ENCODE measurements at places on chromosomes 13 and 19.

GRCh38 chr13:112752711-112753541 is 63.1 kb downstream of the ATP11A start:
- peak; percentile 45 for DNase-seq

- no peak for DNase-seq
Measured at GRCh38 chr19:37991176-37991835, 84.3 kb downstream of the SIPA1L3 start.

DNA sequence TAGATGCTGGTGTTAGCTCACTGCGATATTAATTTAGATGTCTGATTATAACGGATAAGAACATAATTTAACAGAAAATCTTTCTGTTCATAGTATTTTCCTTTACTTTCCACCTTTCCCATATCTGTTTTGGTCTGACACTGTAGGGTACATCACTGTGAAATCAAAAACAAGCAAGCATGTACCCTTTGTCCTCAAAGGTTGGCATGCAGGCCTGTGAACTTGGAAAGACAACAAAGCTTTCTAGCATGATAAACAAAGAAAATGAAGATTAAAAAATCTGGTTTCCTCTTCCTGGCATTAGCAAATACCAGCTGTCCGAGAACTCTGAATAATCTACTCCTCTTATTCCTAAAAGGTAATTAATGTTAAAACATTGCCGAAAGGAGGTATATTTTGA is 31.6 kb downstream of the THSD1 start:
- no peak for DNase-seq

DNA sequence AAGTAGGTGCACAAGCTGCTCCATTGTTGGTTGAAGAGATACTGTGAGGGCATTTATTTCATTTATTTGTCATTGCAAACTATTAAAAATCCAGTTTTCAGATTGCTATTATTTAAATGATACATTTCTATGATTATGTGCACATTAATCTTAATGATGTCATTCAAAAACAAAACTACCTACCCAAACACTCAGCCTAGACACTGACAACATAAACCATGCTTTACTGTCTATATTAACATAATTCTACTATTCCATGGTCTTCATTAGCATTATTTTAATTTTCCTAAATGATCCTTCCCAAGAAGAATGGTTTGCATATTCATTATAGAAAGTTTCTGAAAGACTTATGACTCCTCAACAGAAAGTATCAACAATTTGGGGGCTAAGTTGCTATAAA is 813.0 kb upstream of the SLITRK5 start:
- DNase-seq = no peak

DNA sequence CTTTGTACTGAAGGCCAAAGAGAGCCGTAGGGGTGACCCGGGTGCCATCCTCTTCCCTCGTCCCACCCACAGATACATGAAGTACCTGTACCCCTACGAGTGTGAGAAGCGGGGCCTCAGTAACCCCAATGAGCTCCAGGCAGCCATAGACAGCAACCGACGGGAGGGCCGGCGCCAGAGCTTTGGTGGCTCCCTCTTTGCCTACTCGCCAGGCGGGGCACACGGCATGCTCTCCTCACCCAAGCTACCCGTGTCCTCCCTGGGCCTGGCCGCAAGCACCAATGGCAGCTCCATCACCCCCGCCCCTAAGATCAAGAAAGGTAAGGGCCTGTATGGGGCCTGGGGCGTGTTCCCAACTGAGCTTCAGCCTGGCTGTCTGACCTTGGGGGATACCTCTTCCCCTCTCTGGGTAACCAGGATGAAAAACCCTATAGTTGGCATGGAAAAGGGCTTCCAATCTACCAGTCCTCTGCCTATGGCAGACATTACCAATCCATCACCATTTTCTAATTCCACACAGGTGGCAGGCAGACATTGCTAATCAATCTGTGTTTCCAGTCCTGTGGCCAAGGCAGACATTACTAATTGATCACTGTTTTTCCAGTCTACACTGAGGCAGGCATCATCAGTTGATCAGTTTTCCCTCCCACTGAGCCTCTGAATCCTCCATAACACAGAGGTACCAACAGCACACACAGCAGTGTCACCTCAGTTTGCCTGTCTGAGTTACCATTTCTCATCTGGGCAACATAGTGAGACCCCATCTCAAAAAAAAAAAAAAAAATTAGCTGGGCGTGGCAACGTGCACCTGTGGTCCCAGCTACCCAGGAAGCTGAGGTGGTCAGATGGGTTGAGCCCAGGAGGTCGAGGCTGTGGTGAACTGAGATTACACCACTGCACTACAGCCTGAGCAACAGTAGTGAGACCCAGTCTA is 19.1 kb upstream of the WDR18 start:
- no peak for DNase-seq

DNA sequence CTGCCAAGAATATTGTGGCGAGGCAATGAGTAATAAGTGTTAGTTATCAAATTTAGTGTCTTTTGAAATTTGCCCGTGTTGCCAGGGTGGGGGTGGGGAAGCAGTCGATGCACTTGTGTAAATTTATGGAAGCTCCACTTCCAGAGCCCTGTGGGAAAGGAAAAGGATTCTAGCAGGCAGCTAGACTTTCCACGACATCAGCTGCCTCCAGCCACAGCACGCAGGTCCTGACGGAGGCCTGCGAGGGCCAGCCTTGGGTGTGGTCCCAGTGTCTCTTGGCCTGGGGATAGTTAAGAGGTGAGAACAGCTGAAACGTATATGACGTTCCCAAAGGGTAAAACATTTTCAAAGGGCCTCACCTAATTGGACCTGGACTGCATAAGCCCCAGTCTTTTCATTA is 433.0 kb downstream of the TSHZ3 start:
- no peak for DNase-seq

DNA sequence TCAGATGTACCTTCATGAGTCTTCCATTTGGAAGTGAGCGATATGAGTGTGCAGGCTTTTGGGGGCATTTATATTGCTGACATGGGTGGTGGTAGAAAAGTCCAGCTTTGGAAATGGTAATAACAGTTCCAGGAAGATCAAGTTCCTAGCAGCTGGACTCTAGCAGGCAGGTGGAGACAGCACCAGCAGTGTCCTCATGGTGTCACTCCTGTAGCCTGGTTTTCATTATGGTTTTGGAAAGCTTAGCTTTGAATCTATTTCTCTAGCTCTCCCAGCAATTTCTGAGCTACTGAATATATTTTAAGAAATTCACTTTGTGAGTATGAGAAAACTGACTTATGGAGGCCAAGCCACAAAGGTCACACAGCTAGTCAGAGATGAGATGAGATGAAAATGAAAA is 523.2 kb upstream of the HTR2A start:
- no peak for DNase-seq

DNA sequence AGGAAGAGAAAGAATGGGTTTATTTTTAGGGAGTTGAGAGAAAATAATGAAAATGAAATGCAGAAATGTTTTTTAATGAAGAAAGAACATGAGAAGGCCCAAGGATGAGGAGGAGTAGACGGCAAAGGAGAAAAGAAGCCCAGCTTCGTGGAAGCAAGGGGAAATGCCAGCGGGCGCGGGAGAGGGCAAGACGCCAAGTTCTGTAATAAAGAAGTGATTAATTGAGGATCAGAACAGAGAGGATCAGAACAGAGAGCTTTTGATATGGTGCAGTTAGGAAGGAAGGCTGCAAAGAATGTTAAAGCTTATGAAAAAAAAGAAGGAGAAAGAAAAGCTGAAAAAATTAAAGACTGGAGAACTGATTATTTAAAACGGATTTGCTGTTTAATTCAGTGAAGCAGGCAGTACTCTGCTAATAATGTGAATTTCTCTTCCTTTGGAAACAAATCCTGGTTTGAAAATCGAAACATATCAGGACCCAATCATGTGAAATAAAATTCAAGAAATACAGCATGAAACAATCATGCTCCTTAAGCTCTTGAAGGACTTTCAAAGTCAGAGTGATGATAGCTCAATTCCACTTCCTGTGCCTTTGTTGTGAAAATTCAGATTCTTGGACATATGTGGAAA is 99.3 kb upstream of the SOX1 start:
- DNase-seq = no peak

GRCh38 chr13:60379837-60380565 is 17.0 kb upstream of the TDRD3 start:
- no peak for DNase-seq

GRCh38 chr19:40716031-40716481 is 630 bp downstream of the COQ8B start:
- no peak for DNase-seq

DNA sequence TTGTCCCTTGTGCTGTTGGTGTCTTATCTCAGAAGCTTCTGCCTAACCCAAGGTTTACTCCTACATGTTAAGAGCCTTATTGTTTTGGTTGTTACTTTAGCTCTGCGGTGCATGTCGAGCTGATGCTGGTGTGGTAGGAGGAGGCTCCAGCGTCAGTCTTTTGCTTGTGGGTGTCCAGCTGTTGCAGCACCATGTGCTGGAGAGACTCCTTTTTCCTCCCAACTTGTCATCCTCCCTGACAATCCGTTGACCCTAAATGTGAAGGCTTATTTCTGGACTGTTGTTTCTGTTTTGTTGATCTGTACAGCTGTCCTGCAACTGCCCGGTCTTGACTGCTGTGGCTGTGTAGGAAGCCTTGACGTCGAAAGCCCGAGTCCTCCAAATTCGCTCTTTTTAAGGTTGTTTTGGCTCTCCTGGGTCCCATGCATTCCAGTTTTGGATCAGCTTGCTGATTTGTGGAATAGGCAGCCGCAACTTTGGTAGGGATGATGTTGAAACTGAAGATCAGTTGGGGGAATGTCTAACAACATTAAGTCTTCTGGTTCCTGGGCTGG is 15.3 kb downstream of the NAXD start:
- no peak for DNase-seq

GRCh38 chr13:32116210-32116609 is 84.6 kb downstream of the FRY start:
- DNase-seq = peak; percentile 34

GRCh38 chr13:30799356-30799824 is 64.0 kb downstream of the ALOX5AP start:
- no peak for DNase-seq

GRCh38 chr19:7862413-7862951 is 11.7 kb downstream of the PRR36 start:
- DNase-seq = no peak

DNA sequence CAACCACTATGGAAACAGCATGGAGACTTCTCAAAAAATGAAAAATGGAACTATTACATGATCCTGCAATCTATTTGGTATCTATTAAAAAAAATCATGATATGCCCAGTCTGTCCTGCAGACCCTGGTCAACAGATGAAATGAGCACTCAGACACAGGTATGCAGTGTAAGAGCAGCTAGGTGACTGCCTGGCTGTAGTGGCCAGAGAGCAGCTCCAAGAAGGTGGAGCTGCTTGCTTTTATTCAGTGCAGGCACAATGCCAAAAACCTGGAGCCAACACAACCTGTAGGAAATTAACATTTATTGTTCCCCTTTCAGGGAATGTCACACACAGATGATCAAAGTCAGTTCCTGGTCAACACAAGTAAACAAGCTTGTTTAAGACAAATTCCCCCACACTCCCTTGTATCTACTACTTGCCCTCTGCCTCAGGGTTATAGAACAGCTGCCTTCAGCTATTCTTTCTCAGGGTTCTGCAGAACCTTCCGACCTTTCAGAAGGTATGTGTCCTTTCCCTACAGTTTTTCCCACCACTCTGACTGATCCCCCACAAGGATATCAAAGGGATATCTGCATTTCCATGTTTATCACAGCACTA is 933.7 kb upstream of the SLITRK5 start:
- DNase-seq = no peak

DNA sequence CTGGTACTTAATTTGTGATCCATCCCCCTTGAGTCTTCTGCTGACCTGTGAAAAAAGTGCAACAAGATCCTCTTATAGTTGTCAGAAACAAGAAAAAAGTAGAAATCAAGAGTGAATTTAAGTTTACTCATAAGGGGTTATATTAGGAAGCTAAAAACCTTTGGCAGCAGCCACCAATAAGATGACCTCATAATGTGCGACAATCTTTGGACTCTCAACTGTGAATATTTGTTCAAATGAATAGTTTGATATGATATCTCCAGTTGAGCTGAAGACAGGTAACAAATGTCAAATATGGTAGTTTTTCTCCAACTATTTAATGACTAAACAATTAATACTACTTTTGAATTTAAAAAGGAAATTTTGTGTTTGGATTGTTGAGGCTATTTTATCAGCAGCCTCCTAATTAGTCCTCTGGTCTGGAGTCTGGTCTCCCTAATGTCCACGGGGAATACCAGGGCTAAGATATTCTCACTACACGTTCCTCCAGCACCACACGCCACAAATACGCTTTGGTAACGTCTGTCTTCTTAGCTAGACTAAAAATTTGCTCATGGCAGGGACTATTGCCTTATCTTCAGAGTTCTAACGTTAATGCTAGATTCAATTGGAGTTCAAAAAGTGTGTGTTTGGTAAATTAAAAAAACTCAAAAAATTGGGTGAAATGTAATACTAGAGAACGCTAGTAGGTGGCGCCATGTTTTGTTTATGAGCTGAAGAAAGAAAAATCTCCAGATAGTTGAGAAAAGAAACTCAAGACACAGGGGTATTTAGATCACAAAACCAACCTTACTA is 51.0 kb upstream of the PDX1 start:
- DNase-seq = no peak

- DNase-seq = no peak
Measured at GRCh38 chr13:50203256-50203941, 188.2 kb downstream of the KCNRG start.

GRCh38 chr19:51060973-51061372 is 3.9 kb downstream of the KLK13 start:
- no peak for DNase-seq

- no peak for DNase-seq
Measured at GRCh38 chr19:16721051-16721450, 1.4 kb downstream of the NWD1 start.

- no peak for DNase-seq
Measured at GRCh38 chr19:22030680-22031079, 19.9 kb upstream of the ZNF208 start.

DNA sequence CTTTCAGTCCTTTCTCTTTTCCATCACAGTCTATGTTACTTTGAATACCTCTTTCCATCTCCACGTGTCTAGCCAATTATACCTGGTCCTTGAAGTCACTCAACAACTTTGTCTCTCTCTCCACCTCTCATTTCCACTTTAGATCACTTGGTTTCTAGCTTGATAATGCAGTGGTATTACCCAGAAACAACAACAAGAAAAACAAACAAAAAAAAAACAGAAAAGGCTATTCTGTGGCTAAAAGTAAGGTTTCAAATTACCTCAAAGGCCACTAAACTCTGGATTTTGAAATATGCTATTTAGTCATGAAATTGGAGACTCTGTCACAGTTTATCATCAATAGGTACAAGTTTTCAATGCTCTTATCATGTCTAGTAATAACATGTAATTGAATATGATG is 184.8 kb downstream of the PCDH9 start:
- DNase-seq = no peak

DNA sequence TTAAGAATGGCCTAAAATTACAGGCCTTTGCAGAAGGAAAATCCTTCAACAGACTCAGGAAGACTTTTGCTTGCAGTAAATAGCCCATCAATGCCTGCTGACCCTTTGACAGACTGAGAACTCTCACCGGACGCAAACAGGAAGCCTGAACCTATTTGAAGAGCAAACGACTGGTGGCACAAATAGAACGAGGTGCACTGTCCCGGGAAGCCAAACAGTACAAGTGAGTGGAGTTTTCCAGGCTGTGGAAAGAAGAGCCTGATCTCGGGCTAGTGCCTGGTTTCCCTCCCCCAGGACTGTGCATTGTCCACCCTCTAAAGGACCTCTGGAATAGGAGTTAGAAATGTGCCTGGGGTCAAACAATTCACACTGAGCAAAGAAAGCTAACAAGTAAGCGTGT is 165.5 kb downstream of the FGF14 start:
- no peak for DNase-seq
